ENCODE measurements at places on chromosomes 6 and 20.

GRCh38 chr6:162706232-162706631 lies 21.3 kb downstream of the PRKN start:
- no peak overlapping the region for H3K27ac ChIP-seq
- no peaks in the 10 kb centered on the region for H3K27me3 ChIP-seq
- H3K36me3 ChIP-seq, result no peaks in the 10 kb centered on the region
- DNase-seq, result no peak
- H3K4me3 ChIP-seq, result no peak overlapping the region

DNA sequence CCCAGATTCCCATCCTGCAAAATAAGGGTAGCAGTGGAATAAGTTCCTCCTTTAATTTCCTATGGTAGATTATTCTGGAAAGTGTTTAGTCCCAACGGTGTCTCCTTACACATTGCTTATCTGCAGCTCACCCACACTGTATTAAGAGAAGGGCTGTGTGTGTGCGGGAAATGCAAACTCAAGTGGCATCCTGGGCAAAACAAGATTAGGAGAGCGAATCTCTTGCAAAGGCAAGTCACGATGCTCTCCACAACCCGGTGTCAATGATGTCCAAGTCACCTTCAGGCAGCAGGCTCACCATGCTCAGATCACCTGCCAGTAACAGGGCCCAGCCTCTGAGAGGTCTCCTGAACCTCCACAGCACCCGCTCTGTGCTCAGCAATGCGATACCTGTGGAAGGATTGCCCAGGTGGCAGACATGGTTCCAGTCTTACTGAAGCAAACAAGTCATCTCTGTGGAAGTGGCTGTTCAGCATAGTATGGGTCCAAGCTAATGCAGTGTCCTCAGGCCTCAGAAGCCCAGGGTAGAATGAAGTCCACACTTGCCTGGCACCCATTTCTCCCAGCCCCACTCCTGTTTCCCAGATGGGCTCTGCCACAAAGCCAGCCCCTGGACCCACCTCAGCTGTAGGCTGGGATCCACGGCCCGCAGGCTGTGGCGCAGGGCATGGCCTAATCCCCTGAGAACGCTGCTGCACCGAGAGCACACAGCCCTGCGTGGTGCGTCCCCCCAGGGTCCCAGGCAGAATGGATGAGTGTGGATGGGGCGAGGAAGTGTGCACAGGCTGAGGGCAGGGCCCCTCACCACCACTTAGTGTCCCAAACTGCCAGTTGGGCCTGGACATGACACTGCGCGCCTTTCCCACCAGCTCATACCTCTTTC lies 101.2 kb downstream of the PXDC1 start:
- no peak for DNase-seq
- no peaks in the 10 kb centered on the region for H3K27me3 ChIP-seq
- no peak overlapping the region for H3K4me3 ChIP-seq
- no peaks in the 10 kb centered on the region for H3K4me1 ChIP-seq

- H3K27ac ChIP-seq, result peak overlapping the region; percentile 92
- H3K36me3 ChIP-seq, result peaks cover 2% of the 10 kb centered on the region
- DNase-seq, result no peak
- H3K27me3 ChIP-seq, result peaks cover 82% of the 10 kb centered on the region
- peak overlapping the region; percentile 73 for H3K4me3 ChIP-seq
These were observed 5.3 kb downstream of the LINC00237 start for GRCh38 chr20:21100578-21101452.

- H3K4me1 ChIP-seq, result peaks cover 11% of the 10 kb centered on the region
- no peak overlapping the region for H3K27ac ChIP-seq
- no peaks in the 10 kb centered on the region for H3K27me3 ChIP-seq
- H3K4me3 ChIP-seq, result no peak overlapping the region
- no peaks in the 10 kb centered on the region for H3K36me3 ChIP-seq
These were observed 103.5 kb upstream of the HIVEP1 start for GRCh38 chr6:11908436-11909105.

DNA sequence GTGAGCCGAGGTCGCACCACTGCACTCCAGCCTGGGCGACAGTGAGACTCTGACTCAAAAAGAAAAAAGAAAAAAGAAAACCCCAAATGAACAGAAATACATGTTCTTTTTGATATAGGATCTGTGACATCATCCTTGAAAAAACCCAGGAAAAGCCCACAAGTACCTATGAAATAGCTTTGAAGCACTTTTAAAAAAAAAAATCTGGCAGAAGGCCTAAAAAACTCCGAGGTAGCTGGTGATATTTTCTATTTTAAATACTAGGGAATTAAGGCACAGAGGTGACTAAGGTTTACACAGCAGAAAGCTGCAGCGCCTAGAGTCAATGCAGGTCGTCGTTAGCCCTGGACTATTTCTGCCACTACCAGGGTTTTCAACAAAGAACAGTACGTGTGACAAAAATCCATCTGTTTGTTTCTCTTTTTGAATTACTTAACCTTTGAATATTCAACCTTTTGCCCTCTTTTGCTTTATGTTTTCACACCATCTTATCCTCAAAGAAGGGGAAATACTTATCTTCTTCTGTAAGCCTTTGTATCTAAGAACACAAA lies 39.4 kb upstream of the EEF1A1 start:
- DNase-seq, result no peak
- no peaks in the 10 kb centered on the region for H3K27me3 ChIP-seq
- no peaks in the 10 kb centered on the region for H3K36me3 ChIP-seq
- peak overlapping the region; percentile 17 for H3K27ac ChIP-seq
- no peak overlapping the region for H3K4me3 ChIP-seq

GRCh38 chr6:137995371-137995770 lies 111.8 kb downstream of the PERP start:
- DNase-seq, result no peak
- no peak overlapping the region for H3K4me3 ChIP-seq
- H3K36me3 ChIP-seq, result peaks cover 2% of the 10 kb centered on the region
- peaks cover 6% of the 10 kb centered on the region for H3K27me3 ChIP-seq

DNA sequence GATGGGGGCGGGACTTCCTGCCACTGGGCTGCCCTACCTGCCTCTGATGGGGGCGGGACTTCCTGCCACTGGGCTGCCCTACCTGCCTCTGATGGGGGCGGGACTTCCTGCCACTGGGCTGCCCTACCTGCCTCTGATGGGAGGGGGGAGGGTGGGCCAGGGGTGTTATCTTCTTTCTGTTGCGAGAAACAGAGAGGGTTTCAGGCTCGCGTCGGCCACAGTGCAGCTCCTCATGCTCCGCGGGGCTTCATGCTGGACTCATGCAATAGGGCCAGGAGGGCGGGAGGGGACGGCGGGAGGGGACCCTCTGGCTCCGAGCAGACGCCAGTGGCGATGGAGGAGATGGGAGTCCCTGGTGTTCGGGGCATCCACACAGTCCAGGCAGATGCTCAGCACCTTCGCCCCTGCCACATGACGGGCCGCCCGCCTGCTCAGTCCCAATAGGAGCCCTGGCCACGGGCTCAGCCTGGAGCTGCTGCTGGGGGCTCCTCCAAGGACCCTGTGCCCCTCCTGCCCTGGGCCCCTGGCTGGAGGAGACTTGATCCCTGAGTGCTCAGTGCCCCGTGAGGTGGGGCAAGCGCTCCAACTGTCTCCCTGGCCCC lies 48.8 kb upstream of the CHRNA4 start:
- no peaks in the 10 kb centered on the region for H3K4me1 ChIP-seq
- H3K27ac ChIP-seq, result no peak overlapping the region
- H3K36me3 ChIP-seq, result no peaks in the 10 kb centered on the region
- no peak for DNase-seq
- peaks cover 6% of the 10 kb centered on the region for H3K27me3 ChIP-seq

- H3K36me3 ChIP-seq, result no peaks in the 10 kb centered on the region
- no peak overlapping the region for H3K27ac ChIP-seq
- peaks cover 10% of the 10 kb centered on the region for H3K27me3 ChIP-seq
- DNase-seq, result no peak
- no peak overlapping the region for H3K4me3 ChIP-seq
These were observed 189.7 kb downstream of the COL9A1 start for GRCh38 chr6:70113171-70113570.

- H3K4me1 ChIP-seq, result peaks cover 25% of the 10 kb centered on the region
- no peak overlapping the region for H3K4me3 ChIP-seq
- no peak overlapping the region for H3K27ac ChIP-seq
- no peaks in the 10 kb centered on the region for H3K36me3 ChIP-seq
- DNase-seq, result no peak
- H3K27me3 ChIP-seq, result no peaks in the 10 kb centered on the region
These were observed 44.0 kb upstream of the TRAM2 start for GRCh38 chr6:52620906-52621190.

DNA sequence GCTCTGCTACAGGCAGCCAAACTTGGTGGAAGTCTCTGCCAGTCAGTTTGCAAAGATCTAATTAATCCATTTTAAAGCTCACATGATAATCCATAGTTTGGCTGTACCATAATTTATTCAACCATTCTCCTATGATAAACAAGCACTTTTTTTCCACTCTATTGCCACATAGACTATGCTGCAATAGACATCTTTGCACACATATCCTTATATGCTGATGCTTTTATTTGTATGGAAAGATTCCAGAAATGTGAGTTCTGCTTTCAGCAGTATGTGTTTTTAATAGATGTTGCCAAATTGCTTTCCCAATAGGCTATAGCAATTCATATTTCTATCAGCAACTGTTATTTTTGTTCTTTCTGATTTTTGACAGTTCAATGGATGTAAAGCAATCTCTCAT lies 628.0 kb downstream of the KIF16B start:
- DNase-seq, result no peak
- no peaks in the 10 kb centered on the region for H3K36me3 ChIP-seq
- H3K27me3 ChIP-seq, result peaks cover 7% of the 10 kb centered on the region
- no peak overlapping the region for H3K4me3 ChIP-seq
- no peak overlapping the region for H3K27ac ChIP-seq

DNA sequence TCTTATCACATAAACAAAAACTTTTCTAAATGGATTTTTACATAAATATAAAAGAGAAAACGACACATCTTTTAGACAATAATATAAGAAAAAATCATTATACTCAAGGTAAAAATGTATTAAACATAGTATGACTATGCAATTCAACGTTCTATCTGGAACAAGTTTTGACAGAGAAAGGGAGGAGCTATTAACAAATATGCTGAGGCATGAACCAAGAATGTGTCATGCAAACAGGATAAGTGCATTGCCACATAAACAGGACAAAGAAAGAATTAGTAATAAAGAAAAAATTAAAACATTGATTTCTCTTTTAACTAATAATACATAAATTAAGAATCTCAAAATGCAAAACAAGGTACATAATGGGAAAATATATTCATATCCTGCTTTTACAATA lies 1353.4 kb upstream of the GJE1 start:
- H3K27me3 ChIP-seq, result no peaks in the 10 kb centered on the region
- peaks cover 12% of the 10 kb centered on the region for H3K4me1 ChIP-seq
- DNase-seq, result no peak
- no peak overlapping the region for H3K4me3 ChIP-seq
- H3K36me3 ChIP-seq, result no peaks in the 10 kb centered on the region

DNA sequence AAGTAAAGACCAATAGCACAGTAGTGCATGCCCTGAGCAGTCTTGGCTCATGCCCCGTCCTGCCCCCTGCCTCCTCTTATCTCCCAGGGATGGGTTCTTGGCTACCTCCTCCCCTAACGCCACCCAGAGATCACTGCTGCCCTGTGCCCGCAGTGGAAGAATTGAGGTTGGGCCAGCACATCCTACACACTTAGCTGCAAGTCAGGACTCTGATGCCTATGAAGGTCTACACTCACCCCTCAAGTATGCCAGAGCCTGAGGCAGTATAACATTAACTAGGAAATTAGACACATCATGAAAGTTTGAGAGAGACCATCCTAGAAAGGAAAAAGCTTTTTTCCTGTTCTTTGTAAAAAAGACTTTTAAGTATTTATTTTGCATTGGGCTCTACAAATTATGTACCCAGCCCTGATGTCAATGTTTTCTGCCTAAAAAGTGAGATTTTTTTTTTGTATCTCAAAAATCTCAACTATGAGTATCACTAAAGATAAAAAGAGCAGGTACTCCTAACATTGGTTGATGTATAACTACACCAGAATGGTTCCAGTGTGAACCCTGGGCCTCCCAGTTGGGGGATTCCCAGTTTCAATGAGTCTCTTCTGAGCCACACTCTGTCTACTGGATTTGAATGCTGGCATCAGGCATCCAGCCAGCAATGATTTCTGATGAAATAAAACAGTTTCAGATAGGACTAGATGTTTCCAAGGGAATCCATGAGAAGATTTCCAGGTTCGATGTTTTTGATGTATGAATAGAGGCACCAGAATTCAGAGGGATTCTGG lies 115.4 kb downstream of the ISM1 start:
- no peak overlapping the region for H3K4me3 ChIP-seq
- no peaks in the 10 kb centered on the region for H3K27me3 ChIP-seq
- H3K36me3 ChIP-seq, result no peaks in the 10 kb centered on the region
- DNase-seq, result no peak
- peaks cover 61% of the 10 kb centered on the region for H3K4me1 ChIP-seq

- peaks cover 3% of the 10 kb centered on the region for H3K36me3 ChIP-seq
- H3K4me1 ChIP-seq, result peaks cover 23% of the 10 kb centered on the region
- peak overlapping the region; percentile 84 for H3K27ac ChIP-seq
These were observed 53.6 kb upstream of the TRERF1 start for GRCh38 chr6:42505385-42505718.

GRCh38 chr6:137087902-137088301 lies 43.1 kb upstream of the IL20RA start:
- H3K36me3 ChIP-seq, result peaks cover 2% of the 10 kb centered on the region
- no peak overlapping the region for H3K27ac ChIP-seq
- peaks cover 18% of the 10 kb centered on the region for H3K27me3 ChIP-seq
- peaks cover 11% of the 10 kb centered on the region for H3K4me1 ChIP-seq

- DNase-seq, result no peak
- no peaks in the 10 kb centered on the region for H3K4me1 ChIP-seq
- peaks cover 2% of the 10 kb centered on the region for H3K27me3 ChIP-seq
- no peak overlapping the region for H3K27ac ChIP-seq
These were observed 306.5 kb upstream of the SPTLC3 start for GRCh38 chr20:12702312-12702711.

DNA sequence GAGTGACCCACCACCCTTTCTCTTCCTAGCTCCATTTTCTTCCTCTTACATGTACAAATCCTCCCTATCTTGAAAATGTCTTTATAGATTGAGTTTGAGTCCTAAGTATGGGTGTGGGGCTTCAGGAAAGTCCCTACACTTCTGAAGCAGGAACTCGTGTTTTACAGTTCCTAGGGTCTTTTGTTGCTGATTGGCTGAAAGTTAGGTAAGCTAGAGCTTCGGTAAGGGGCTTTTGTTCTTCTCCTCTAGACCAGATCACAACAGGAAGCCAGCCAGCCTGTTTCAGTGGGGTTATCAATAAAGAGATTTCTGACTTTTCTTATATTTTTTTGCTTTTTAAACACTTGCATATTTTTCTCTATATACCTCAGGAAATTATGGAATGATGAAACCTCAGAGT lies 51.3 kb downstream of the CNR1 start:
- H3K36me3 ChIP-seq, result no peaks in the 10 kb centered on the region
- DNase-seq, result no peak
- H3K27ac ChIP-seq, result no peak overlapping the region
- no peak overlapping the region for H3K4me3 ChIP-seq
- peaks cover 24% of the 10 kb centered on the region for H3K27me3 ChIP-seq

DNA sequence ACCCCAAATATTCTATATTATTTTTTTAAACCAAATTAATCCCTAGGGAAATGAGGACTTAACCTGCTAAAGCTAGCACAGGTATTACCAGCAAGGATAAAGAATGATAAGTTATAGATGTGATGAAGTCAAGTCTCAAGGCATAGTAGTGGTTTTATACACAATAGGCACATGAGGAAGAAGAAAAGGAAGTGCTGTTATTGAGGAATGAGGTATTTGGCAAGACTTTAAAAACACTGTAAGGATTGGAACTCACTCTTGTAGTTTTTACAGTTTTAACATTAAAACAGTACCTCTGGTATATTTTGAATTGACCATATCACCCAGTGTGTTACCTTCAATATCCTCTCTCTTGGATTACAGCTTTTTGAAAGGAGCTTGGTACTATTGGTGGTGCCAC lies 54.6 kb downstream of the PHF3 start:
- no peak overlapping the region for H3K4me3 ChIP-seq
- no peaks in the 10 kb centered on the region for H3K27me3 ChIP-seq
- H3K27ac ChIP-seq, result no peak overlapping the region
- DNase-seq, result no peak
- H3K4me1 ChIP-seq, result no peaks in the 10 kb centered on the region

All from chondrocyte (in vitro differentiated cells).